Muscle of arm (tissue), 14 donors: ENCODE measurements at places on chromosomes 13 and 19. TPM values are rescaled to one million over a fixed set of nuclear protein-coding genes. Genes with fewer than 3 reads are reported as not detected.

- no peak for DNase-seq
Observed at GRCh38 chr19:40560092-40560507, 16.6 kb upstream of the SHKBP1 start.

DNA sequence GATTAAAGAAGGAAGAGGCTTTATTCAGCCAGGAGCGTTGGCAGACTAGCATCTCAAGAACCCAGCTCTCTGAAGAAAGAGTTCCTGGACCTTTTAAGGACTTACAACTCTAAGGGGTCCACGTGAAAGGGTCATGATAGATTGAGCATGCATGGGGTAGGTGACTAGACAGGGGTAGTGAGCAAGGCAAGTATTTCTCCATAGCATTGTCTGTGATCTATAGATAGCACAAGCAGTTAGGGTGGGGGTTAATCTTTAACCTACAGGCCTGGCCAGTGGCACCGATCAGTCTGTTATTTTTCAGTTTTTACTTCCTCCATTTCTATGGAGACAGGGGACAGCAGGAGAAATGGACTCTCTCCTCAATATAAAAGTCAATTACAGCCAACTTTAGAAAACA is 983.7 kb downstream of the SLITRK1 start:
- DNase-seq, result no peak

The XAB2 gene
- 20.7 TPM for polyA plus RNA-seq

The LILRA2 gene
- polyA plus RNA-seq, result 1.0 TPM
